ENCODE measurements at places on chromosomes 13 and 19. TPM values are rescaled to one million over a fixed set of nuclear protein-coding genes. Genes with fewer than 3 reads are reported as not detected.

The ATP12A gene
- total RNA-seq = not detected

GRCh38 chr19:43623889-43624670 lies 4.7 kb upstream of the ZNF428 start:
- DNase-seq = no peak

DNA sequence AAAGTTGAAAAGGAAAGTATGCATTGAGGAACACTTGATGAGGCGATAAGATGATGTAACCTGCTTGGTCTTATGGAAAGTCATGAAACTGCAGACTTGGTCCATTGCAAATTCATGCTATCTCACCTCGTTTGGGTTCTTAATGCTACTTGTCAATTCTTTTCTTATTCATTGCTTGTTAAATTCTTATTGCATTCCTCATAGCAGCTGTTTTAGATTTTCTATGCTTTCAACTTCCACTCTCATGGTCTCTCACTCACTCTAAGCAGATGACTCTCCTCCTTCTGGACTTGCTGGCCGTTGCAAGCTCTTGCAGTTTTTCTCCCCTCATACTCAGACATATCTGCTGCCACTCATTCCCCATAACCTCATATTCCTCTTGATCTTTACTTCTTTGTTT lies 67.8 kb upstream of the CSNK1A1L start:
- no peak for DNase-seq

DNA sequence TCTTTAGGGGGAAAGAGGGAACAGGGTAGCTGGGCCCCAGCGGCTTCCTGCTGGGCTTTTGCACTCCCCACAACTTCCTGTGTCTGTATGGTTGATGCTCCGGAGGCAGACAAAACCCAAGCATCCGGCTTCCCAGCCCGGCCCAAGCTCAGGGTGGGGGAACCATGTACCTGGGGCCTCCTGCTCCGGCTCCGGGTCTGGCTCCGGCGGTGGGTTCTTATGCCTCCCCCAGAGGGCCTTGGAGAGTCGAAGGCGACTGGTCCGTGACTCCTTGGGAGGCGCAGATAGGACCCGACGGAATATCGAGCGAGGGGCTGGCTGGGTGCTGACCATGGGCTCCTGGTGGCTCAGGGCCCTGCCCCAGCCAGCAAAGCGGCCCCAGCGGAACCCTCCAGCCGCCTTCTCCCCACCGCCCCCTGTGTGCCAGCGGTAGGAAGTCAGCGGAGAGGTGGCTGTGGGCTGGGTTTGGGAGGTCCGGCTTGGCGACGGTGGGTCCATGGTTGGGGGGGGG lies 428 bp downstream of the RASAL3 start:
- no peak for DNase-seq

- DNase-seq = no peak
Measured at GRCh38 chr19:2012941-2013682, 2.4 kb downstream of the BTBD2 start.
